ENCODE measurements at places on chromosomes 2 and 18.

- peaks cover 2% of the 10 kb centered on the region for H3K27me3 ChIP-seq
- DNase-seq: no peak
- no peaks in the 10 kb centered on the region for H3K36me3 ChIP-seq
- H3K4me1 ChIP-seq: 0 out of 2 replicates have a peak, but pooled peaks cover 8% of the 10 kb centered on the region
- no peak overlapping the region for H3K27ac ChIP-seq
- no peak overlapping the region for H3K4me3 ChIP-seq
These were observed 383.2 kb upstream of the SLC14A2 start for GRCh38 chr18:45232061-45232460.

DNA sequence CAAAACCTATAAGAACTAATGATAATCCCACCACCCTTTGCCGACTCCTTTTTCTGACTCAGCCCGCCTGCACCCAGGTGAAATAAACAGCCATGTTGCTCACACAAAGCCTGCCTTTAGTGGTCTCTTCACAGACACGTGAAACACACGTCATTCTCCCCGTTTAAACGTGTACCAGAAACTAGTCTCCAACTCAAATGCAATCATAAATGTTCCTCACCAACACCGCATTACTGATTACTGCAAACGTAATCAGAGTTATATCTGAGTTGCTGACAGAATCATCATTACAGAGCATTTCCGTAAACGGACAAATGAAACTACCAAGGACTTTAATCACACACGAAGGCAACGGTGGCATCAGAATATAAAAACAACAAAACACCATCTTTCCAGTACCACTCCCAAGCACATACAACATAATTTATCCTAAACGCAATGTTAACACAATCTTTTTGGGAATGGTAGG is 1.9 kb downstream of the CLK1 start:
- peak; percentile 76 for DNase-seq
- H3K4me1 ChIP-seq: peaks cover 58% of the 10 kb centered on the region
- H3K27ac ChIP-seq: peak overlapping the region; percentile 99
- peaks cover 4% of the 10 kb centered on the region for H3K27me3 ChIP-seq
- H3K36me3 ChIP-seq: peaks cover 66% of the 10 kb centered on the region

GRCh38 chr2:37324786-37325624 is at the start of gene PRKD3:
TSS of gene PRKD3 (minus strand) at chr2:37324833. CDS start at chr2:37316524, 8,309 bp downstream.
- peaks cover 52% of the 10 kb centered on the region for H3K4me1 ChIP-seq
- peaks cover 11% of the 10 kb centered on the region for H3K36me3 ChIP-seq

GRCh38 chr2:6423157-6423556 is 442.6 kb downstream of the CMPK2 start:
- no peaks in the 10 kb centered on the region for H3K27me3 ChIP-seq
- no peaks in the 10 kb centered on the region for H3K36me3 ChIP-seq
- no peak for DNase-seq
- H3K4me1 ChIP-seq: no peaks in the 10 kb centered on the region

DNA sequence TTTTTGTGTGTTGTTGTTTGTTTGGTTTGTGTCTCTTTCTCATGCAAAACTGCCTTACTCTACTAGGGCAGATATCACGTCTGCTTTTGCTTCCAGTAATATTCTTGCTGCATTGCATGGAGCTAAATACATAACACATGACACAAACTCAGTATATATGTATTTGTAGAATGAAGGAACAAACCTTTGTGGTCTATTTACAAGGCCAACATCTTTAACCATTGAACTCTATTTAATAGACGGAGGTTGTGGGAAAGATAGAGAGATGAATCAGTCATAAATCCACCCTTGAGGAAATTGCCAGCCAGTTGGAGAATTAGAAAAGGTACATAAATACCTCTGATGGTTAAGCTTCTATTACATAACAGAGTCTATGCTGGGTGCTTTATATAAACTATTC is 26.0 kb upstream of the IL1RL1 start:
- H3K27ac ChIP-seq: no peak overlapping the region
- no peaks in the 10 kb centered on the region for H3K4me1 ChIP-seq
- no peak for DNase-seq
- H3K36me3 ChIP-seq: no peaks in the 10 kb centered on the region
- H3K4me3 ChIP-seq: no peak overlapping the region

DNA sequence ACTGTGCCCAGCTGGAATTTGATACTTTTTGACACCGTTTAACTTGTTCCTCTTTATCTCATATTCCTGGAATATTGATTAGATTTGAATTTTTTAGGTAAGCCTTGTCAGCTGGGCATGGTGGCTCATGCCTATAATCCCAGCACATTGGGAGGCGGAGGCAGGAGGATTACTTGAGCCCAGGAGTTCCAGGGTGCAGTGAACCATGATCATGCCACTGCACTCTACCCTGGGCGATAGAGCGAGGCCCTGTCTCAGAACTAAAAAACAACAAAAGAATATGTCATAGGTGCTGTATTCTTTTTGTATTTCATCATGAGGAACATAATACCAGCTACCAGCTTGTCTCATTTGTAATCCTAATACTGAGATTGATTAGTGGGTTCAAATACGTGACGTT is 90.3 kb downstream of the ZNF532 start:
- peaks cover 24% of the 10 kb centered on the region for H3K36me3 ChIP-seq
- DNase-seq: no peak
- peaks cover 24% of the 10 kb centered on the region for H3K4me1 ChIP-seq
- no peak overlapping the region for H3K4me3 ChIP-seq

- no peak for DNase-seq
- H3K4me1 ChIP-seq: peaks cover 50% of the 10 kb centered on the region
- no peak overlapping the region for H3K27ac ChIP-seq
- no peak overlapping the region for H3K4me3 ChIP-seq
- H3K36me3 ChIP-seq: no peaks in the 10 kb centered on the region
These were observed 44.5 kb downstream of the MAPRE2 start for GRCh38 chr18:35085450-35086380.

DNA sequence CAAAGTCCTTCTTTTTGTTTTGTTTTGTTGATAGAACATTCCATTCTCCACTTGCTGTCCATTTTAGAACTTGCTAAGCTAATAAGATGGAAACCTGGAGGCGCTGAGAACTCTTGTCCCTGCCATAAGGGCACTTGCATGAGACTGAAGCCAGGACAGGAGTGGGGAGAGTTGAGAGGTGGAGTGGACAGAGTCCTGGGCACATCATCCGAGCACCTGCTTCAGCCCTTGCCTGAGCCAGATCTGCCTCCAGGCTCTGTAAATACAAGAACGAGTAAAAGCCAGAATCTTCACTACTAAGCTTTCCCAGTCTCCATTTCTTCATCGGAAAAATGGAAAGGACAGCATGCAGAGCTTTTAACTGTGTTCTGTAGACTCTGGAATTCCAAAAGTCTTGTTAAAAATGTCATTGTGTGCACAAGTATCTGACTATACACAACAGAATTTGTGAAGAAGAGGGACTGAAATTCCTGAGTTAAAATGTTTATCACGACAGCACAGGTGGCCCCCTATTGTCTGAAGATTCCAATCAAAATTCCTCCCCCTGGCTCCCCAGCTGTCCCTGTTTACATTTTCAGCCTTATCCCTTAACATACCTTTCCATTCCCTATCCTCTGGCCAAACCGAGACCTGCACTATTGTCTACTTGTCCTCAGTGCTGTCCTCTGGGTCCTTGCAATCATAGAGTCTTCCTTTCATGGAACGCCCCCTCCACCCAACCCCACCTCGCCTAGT is 498.2 kb upstream of the TNP1 start:
- H3K4me3 ChIP-seq: no peak overlapping the region
- no peak for DNase-seq

GRCh38 chr2:202690321-202690900 is 55.6 kb downstream of the FAM117B start:
- H3K4me1 ChIP-seq: peaks cover 19% of the 10 kb centered on the region
- H3K4me3 ChIP-seq: no peak overlapping the region
- H3K27me3 ChIP-seq: peaks cover 2% of the 10 kb centered on the region
